Sigmoid colon (tissue), 7 donors: ENCODE measurements at places on chromosomes 1 and 21. TPM values are rescaled to one million over a fixed set of nuclear protein-coding genes. Genes with fewer than 3 reads are reported as not detected.

GRCh38 chr1:223712850-223713474, 623 bp downstream of the CAPN2 start:
- DNase-seq = peak; percentile 74

DNA sequence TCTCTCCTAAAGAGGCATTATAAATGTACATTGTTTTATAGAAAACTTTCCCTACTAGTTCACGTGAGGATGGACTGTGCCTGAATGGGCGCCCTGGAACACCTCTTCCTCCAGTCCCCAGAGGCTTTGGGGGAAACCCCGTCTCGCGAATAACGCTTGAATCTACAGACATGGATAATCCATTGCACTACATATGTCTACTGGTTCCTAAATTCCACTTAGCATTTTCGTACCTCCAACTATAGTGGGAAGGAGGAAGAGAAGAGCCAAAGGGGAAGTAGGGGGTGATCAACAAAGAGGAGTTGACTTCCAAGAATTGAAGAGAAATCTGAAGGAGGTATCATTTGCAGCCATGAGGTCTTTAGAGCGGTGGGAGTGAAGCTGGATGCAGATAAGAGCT, 11.1 kb downstream of the BARHL2 start:
- DNase-seq = no peak

DNA sequence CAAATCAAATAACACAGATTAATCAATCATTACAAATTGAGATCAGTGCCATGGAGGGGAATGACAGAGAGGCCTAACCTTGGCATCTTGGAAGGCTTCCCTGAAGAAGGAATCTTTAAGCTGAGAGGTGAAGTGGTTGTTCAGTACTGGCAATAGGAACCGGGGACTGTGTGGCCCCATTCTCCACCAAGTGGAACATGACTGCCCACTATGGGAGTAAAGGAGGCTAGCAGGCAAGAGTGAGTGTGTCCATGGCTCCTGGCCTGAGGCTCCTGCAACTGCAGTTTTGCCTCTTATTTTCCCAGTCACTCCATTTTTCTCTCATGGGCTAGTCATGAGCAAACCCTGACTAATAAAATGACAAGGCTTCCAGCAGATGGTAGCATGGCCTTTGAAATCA, 112.2 kb upstream of the GJB5 start:
- DNase-seq = no peak

DNA sequence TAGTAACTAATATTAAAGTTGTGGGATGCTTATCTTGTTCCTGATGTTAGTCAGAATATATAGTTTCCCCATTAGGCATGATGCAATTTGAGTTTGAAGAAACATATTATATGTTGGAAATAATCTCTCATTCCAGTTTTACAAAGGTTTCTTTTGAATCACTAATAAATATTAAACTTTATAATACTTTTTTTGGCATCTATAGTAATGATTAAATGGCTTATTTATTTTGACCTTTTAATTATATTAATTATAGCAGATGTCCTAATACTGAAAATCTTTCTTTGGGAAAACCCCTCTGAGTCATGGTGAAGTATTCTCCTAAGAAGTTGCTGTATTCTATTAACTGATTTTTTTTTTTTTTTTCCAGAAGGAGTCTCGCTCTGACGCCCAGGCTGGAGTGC, 28.5 kb upstream of the PTGS2 start:
- DNase-seq = no peak

DNA sequence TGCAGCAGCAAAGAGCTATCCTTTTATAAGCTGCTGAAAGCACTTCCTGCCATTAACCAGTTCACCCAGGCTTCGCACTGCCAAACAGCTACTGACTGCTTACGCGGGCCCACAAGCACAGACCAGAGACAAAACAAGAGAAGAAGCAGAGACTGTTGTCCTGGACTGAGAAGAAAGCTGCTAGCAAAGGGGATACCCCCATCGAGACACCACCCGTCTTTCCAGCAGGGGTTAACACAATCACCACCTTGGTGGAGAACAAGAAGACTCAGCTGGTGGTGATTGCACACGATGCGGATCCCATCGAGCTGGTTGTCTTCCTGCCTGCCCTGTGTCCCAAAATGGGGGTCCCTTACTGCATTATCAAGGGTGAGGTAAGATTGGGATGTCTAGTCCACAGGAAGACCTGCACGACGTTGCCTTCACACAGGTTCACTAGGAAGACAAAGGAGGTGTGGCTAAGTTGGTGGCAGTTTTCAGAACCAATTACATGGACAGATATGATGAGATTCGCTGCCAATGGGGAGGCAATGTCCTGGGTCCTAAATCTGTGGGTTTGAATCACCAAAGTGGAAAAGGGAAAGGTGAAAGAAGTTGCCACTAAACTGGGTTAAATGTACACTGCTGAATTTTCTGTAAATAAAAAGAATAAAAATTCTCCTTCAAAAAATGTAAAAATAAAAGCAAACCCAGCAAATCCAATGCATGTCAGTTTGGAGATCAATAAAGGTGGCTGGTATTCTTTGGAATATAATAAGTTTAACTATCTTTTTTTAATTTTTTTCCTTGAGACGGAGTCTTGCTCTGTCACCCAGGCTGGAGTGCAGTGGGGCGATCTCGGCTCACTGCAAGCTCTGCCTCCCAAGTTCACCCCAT, 1.2 kb downstream of the FMO5 start:
- DNase-seq = no peak

GRCh38 chr1:171961861-171962260, 120.6 kb downstream of the DNM3 start:
- no peak for DNase-seq

DNA sequence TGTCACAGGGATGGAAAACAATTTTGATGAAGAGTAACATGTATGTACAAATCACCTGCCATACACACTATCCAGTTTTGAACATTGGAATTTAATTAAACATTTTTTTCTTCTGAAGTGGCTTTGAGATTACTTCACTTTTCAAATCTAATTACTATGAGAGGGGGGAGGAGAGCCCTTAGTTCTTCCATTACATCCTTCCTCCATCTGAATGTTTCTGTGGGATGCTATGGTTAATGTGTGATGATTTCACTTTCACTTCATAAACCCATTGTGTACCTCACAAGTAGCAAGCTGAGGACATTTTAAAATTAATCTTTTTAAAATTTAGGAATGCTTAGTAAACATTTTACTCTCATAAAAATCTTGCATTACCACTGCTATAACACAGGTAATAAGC, 156.9 kb downstream of the RUNX1 start:
- no peak for DNase-seq

DNA sequence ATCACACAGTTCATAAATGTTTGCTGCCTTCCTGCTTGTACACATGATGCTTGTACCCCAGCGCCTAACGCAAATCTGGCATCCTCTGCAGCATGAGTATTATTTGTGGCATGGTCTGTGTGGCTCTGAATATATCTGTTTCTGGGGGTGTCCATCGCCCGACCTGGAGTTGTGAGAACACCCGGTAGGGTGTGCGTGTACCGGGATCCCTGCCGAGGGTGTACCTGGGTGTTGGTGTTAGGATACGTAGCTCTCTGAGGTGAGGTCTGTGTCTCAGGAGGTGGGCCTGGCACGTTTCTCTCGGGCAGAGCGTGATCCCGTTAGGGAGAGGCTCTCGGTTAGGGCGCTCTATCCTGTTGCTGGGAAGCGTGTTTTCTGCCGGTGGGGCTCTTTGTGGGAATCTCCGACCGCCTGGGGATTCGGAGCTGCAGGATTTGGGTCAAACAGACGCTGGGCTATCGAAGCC, 10.4 kb upstream of the CDC20 start:
- DNase-seq = no peak

- DNase-seq = no peak
Measured at GRCh38 chr1:32491386-32491785, 26.5 kb downstream of the ZBTB8B start.

DNA sequence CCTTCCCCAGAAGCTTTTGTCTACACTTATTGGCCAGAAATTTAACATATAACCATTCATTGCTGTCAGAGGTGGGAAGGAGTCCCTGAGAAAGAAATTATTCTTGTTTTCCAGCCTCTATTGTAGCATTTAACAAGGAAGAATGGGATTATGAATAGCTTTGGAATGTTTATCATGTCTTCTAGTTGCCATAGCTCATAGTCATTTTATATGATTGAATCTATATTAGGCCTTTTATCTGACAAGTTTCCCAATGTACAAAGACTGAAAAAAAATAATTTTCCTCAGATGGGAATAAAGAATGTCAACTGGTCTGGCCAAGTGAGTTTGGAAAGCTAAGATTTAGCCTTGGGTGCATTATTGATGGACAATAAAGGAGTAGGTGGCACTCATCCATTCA, 28.3 kb downstream of the PTPRC start:
- DNase-seq = no peak

DNA sequence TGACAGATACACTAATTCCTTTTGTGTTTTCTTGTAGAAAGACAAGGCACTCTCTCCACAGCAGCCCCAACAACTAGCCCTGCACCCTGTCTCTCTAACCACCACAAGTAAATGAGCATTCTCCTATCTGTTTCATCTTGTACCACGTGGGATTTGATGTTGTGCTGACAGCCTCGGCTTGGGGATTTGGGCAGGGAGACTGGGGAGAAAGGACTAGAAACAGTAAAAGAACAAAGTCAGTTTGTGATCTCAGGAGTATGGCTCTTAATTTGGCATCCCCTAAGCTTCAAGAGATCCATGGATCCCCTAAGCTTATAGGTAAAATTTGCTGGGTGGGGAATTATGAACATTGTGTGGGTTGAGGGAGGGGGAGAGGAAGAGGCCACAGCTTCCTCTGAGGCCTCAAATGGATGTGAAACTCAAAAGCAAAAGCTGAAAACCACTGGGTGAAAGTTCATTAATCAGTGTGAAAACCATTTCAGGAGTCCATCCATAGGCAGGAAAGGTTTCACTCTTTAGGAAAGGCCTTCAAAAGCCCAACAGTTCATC, 3.1 kb downstream of the C1orf162 start:
- DNase-seq = no peak

- DNase-seq = no peak
Measured at GRCh38 chr1:204445860-204446412, 34.3 kb upstream of the PPP1R15B start.

GRCh38 chr1:155909894-155910293, 1.3 kb downstream of the RIT1 start:
- DNase-seq = no peak

- DNase-seq = no peak
Measured at GRCh38 chr1:229253151-229253974, 17.5 kb upstream of the RAB4A start.

DNA sequence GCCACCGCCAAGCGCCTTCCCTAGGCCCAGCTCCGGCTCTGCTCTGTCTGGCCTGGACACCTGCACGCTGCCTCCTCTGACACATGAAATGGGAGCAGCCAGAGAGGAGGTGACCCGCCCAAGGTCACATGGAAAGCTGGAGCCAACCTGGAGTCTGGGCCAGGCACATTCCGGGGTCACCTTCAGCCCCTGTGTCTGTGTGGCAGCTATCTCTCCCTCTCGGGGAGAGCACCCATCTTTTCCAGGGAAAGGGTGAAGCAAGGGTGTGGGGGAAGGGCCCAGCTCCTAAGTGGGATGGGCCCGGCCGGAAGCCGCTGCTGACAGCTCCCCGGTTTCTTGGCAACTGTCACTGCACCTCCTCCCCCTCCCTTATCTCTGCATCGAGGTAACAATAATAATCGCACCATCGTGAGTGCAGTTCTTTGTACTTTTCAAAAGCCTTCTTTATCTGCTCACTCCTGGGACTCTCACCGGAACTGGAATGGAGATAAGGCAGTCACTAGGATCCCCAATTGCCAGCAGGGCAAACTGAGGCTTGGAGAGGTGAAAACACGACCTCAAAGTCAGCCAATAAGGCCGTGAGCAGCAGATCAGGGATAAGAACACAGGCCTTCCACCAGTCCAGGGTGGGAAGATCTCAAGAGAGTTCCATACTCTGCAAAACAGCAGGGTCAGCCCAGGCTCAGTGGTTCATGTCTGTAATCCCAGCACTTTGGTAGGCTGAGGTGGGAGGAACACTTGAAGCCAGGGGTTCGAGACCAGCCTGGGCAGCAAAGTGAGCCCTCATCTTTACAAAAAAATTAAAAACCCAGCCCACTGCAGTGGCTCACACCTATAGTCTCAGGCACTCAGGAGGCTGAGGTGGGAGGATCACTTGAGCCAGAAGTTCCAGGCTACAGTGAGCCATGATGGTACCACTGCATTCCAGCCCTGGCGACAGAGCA, 36.9 kb downstream of the RAP1GAP start:
- no peak for DNase-seq

- no peak for DNase-seq
Measured at GRCh38 chr1:113125517-113125916, 52.5 kb downstream of the LRIG2 start.

DNA sequence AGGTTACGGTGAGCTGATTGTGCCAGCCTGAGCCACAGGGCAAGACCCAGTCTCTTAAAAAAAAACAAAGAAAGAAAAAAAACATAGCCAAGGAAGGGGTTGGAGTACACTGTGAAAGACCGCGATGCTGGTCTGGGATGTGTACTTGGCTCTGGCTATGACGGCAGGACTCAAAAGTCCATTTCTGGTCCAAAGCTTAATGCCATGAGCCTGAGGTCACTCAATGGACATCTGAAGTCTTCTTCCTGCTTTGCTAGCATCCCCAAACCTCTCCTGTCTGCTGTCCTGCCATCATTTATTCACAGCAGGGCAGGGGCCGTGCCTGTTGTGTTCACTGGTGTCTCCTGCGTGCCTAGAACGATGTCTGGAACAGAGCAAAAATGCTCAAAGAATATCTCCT, 1.5 kb upstream of the ARHGEF10L start:
- no peak for DNase-seq

DNA sequence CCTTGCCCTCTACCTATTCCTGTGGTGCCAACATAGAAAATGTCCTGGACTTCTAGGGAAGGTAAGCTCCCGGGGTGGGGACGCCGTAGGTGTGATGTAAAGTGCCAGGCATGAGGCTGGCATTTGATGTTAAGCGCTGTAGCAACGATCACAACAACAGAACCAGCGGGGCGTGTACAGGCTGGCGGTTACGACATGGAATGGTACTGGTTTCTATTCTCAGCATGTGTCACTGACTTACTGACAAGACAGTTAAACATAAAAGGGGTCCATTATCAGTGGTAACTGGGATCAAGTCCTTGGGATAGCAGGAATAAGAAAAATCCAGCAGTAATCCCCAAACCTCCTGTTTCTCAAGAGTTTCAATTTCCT, 58.9 kb downstream of the TGFBR3 start:
- peak; percentile 89 for DNase-seq

- DNase-seq = no peak
Measured at GRCh38 chr1:41245659-41246058, 3.6 kb upstream of the SCMH1 start.

DNA sequence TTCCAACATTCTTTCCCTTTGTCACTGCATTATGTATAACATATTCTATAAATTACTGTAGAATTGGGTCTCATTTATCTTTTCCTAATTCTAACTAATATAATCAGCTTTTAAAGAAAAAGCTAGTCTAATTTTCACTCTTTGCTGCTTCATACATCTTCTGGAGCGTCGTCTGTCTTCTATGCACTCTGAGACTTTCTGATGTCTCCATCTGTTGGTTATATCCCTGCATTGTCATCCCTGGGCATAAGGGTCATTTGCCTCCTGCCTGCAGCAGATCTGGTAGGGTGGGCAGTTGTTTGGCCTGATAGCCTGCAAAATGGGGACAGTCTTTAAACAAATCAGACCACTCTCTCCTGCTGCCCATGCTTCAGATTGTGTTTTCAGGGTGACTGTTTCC, 40.8 kb upstream of the DYNLT5 start:
- DNase-seq = no peak

AUNIP gene
- not detected for total RNA-seq

PTGER3 gene
- total RNA-seq = 26.8 TPM

SPRR1B gene
- total RNA-seq = not detected

MRPS14 gene
- 27.8 TPM for total RNA-seq

ZNF648 gene
- not detected for total RNA-seq

RNF223 gene
- not detected for total RNA-seq

MAB21L3 gene
- total RNA-seq = under 0.01 TPM

DDAH1 gene
- 17.1 TPM for total RNA-seq
